ENCODE measurements at places on chromosomes 1 and 21. TPM values are rescaled to one million over a fixed set of nuclear protein-coding genes. Genes with fewer than 3 reads are reported as not detected.

DNA sequence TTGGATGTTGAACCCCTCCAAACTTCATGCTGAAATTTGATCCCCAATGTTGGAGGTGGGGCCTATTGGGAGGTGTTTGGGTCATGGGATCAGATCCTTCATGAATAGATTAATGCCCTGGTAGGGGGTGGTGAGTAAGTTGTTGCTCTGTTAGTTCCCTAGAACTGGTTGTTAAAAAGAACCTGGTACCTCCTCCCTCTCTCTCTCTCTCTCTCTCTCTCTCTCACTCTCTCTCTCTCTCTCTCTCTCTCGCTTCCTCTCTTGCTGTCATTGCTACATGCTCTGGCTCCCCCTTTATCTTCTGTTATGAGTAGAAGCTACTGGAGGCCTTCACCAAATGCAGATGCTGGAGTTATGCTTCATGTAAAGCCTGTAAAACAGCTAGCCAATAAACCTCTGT lies 498.2 kb upstream of the NR5A2 start:
- no peak for DNase-seq

- peak; percentile 15 for DNase-seq
Observed at GRCh38 chr1:35929730-35930592, 944 bp upstream of the AGO3 start.

DNA sequence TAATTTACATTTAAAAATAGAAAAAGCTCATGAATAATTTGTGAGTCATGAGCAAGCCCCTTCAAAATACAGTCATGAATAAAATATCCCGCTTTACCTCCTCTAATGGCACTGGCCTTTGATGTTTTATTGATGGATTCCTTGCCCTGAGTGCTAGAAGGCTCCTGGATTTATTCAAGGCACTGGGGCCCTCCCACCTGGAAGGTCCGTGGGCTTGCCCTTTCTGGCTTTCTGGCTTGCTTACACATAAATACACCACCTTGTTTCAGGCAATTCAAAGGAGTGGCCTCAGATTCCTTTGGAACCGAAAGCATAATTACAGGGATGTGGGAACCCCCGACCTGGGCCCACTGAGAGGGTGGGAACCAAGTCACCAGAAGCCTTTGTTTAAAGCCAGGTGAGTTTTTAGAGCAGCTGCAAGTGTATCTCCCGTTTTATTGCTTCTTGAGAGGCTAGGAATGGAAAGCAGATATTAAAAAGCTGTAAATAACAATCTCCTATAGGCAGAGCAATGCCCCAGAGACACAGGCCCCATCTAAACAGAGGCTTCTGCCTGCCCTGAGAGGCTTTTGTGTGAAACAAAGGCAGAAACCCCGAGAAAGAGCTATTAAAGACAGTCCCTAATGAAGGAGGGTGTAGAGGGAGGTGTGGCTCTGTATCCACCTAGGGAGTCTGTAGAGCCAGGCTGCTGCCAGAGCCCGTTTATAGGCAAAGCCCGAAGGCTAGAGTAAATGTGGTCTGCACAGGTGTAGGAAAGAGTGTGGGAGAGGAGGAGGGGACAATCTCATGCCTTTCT lies 126.4 kb downstream of the FAM78B start:
- no peak for DNase-seq

DNA sequence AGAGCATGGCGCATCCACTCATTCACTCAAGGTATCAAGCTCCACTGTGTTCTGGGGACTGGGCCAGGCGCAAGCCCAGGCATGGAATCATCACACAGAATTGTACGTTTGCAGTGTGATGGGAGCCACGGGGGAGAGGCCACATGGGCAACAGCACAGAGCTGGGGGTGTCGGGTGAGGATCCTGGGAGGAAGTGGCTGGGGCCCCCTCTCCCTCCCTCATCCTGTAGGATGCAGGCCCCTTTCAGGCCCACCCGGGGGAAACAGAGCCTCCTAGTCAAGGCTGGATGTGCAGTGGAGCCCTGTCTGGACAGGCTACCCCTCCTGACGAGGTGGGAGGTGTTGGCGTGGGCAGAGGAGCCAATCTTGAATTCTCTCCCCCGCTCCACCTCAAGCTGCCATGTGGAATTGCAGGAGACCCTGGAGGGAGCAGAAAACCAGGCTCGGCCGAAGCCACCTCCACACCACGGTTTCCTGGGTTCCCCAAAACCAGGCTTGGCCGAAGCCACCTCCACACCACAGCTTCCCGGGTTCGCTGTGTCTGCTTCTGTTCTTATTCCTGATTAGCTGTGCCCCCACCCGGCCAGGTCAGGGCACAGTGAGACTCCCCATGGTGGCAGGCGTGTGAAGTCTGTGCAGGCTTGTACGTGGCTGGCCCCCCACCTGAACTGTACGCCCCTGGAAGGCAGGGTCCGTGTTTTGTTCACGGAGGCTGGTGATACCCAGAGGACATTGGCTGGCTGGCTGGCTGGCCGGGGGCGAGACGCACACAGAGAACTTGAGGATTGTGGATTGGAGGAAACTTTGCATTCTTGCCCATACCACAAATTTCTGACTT lies 4.2 kb upstream of the C1orf174 start:
- DNase-seq: no peak

GRCh38 chr1:43773821-43774220 lies 66.5 kb downstream of the ST3GAL3 start:
- no peak for DNase-seq

DNA sequence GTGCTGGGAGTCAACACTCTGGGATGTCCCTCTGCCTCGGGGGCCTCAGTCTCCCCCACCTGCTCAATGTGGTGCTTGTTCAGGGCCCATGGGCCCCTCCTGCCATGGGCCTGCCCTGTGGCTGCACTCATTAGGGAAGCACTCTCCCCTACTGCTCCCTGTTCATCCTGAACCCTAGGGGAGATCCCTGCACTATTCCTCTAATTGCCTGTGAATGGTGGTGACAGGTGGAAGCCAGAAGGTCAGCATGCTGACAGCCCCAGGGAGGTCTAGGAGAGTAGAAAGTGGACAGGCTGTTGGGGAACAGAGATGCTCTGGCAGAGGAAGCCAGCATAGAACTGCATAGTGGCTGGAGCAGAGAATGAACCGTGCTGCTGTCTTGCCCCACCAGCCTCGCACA lies 217.6 kb downstream of the TRABD2B start:
- no peak for DNase-seq

DNA sequence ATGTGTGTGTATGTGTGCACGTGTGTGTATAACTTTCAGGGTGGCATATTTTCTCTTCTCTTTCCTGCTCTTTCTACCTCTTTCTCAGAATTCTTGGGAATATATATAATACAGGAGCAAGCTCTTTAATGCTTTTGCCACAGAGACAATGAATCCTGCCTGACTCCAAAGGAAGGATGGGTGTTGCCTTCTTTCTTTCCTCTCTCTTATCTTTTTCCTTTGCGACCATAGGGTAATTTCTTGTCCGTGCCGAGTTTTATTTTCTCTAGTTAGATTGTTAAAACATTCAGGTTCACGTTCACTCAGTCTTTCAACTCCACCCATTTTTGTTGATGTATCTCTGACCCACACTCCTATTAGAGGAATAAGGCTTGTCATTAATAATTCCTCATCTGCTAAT lies 129.0 kb upstream of the C1orf21 start:
- DNase-seq: no peak

GRCh38 chr1:181095763-181096184 lies 7.3 kb downstream of the IER5 start:
- no peak for DNase-seq

DNA sequence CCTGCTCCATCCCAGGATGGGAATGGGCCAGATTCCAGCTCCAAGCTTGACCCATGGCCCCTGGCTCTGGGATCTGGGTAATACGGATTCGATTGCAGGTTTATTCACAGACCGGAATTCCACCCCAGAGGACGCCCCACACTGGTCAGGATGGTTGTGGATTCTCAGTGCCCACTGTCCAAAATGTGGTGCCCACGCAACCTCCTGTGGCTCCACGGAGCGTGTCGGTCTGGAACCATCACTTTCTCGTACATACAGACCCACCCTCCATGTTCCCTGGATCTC lies 31.6 kb downstream of the KRTAP10-1 start:
- no peak for DNase-seq

GRCh38 chr1:91404151-91405012 lies at the start of gene HFM1:
Gene HFM1 (minus strand): TSS chr1:91404837. CDS start chr1:91401082, 3,755 bp downstream.
- peak; percentile 59 for DNase-seq

GRCh38 chr1:191969290-191969689 lies 189.0 kb upstream of the RGS18 start:
- DNase-seq: no peak

DNA sequence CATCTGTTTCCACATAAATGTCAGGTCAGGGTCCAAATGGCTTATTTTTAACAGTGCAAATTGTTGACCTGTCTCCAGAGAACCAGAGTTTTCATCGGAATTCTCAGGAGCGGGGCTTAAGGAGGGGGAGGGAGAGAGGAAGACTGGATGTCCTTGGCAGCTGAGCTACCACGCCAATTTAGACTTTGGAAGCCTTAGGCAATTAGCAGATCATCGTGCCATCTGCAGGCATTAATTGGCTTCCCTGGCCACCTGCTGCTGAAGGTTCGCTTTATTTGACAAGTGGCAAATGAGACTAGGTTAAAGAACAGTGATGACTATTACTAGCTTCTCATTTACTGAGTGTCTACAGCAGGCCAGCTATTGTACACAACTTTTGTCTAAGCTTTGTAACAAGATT lies 43.7 kb downstream of the HLX start:
- DNase-seq: no peak

DNA sequence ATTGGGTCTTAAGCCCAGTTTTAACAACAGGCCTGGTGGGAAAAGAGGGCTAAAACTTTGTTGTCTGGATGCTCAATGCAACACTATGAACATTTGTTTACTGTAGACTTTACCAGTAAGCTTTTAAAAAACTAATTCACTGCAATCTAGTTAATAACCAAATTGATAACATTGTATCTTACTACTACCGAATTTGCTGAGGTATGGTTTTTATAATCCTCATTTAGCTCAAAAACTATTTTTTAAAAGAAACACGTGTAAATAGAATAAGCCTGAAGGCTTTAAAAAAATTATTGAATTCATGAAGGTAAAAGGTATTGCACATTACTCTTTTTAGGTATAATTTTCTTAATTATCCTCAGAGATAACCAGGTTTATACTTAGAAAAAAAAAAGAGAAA lies 500.6 kb downstream of the RWDD3 start:
- no peak for DNase-seq

- DNase-seq: no peak
Observed at GRCh38 chr1:183583466-183583865, 6.8 kb downstream of the NCF2 start.

GRCh38 chr1:47759936-47760629 lies 237.1 kb downstream of the TRABD2B start:
- DNase-seq: no peak

Gene SPRR2A
- not detected for total RNA-seq

Gene ATP6V1G3
- total RNA-seq: not detected

Gene COL9A2
- 8.9 TPM for total RNA-seq

Gene PEAR1
- 0.06 TPM for total RNA-seq

Gene GSTM5
- not detected for total RNA-seq

Gene OR2T35
- not detected for total RNA-seq

Data from HepG2 (cell line).